Right ventricle myocardium superior (tissue), 1 donor: ENCODE measurements at places on chromosomes 16 and 17. TPM values are rescaled to one million over a fixed set of nuclear protein-coding genes. Genes with fewer than 3 reads are reported as not detected.

- no peak for DNase-seq
Measured at GRCh38 chr16:85157813-85158742, 45.8 kb upstream of the CIBAR2 start.

DNA sequence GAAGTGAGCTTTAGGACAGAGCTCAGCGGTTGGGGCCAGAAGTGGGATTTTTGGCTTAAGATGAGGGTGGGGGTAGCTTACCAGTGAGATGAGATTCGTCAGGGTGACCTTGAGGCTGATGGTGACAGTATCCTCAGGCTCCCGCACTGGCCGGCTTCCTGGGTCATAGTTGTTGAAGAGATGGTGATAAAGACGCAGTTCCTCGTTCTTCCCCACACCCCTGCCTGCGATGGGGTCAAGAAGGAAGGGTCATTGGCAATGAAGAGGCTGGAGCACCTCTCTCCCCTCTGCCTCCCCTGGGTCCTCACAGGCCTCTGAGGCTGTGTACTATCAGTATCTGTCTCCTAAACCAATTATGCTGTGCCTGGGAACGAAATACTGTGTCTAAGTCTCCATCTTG is 358 bp downstream of the CHRNE start:
- DNase-seq, result no peak

DNA sequence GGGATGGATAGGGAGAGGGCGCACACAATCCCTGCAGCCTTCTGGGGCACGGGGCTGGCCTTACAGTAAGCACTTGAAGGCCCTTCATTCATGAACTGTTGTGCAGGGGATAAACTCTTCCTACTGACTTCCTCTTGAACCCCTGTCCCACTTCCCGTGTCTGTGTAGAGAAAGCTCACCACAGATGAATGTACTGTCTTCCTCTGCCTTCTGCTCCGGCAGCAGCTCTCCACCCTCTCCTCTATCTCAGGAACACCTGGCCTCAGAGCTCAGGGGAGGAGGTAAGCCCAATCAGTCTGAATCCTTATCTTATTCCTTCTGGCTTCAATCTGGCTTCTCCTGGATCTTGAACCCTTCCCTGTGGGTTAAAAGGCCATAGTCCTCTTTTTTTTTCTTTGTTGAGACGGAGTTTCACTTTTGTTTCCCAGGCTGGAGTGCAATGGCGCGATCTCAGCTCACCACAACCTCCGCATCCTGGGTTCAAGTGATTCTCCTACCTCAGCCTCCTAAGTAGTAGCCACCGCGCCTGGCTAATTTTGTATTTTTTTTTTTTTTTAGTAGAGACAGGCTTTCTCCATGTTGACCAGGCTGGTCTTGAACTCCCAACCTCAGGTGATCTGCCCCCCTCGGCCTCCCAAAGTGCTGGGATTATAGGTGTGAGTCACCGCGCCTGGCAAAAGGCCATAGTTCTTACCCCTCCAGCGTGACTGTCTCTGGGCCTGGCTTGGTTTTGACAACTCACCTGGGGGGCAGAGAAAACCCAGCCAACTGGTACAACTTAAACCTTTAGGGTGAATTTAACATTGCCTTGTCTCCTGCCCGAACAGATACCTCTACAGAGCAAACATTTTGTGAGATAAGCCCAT is 7.2 kb upstream of the SLC52A1 start:
- DNase-seq, result no peak

DNA sequence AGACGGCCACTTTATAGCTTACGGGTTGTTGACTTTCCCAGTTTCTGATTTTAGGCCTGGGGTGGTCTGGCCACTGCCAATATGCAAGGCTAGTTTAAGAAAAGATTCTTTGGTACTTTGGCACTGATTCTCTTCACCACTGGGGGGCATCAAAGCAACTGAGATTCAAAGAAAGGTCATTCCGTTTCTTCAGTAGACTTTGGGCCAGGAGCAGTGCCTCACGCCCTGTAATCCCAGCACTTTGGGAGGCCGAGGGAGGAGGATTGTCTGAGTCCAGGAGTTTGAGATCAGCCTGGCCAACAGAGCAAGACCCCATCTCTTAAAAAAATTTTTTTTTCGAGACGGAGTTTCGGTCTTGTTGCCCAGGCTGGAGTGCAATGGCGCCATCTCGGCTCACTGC is 53.0 kb downstream of the RPA1 start:
- no peak for DNase-seq

GRCh38 chr17:8063761-8064534 is 23.6 kb downstream of the ALOX12B start:
- peak; percentile 19 for DNase-seq

DNA sequence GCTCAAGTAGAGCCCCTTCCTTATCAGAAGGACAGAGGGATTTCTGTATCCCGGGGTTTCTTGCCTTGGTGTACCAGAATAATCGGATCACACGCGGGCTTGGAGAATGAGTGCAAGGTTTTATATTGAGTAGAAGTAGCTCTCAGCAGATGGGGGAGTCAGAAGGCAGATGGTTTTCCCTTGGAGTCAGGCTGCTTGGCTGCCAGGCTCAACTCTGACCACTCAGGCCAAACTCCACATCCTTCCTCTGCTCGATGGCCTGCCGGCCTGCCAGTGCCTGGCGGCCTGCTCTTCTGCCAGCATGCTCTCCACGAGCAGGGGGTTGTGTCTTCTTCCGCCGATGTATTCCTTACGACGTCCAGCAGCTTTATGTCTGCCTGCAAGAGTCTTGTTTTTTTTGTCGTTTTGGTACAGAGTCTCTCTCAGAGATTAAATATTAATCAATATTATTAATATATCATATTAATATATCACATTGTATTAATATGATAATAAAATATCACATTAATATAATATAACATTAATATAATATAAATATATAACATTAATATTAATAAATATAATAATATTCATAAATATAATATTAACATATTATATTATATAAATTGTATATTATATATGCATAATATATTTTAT is 229.2 kb upstream of the WSCD1 start:
- DNase-seq, result no peak

CTRL gene
- 0.78 TPM for total RNA-seq

JPT1 gene
- total RNA-seq, result 15.0 TPM

FBXW10 gene
- total RNA-seq, result 0.24 TPM

VTN gene
- 30.2 TPM for total RNA-seq

CIBAR2 gene
- total RNA-seq, result not detected

KRT15 gene
- not detected for total RNA-seq
